ENCODE measurements at places on chromosomes 3 and 15.
A peak's percentile ranks its signal among the peaks of the same experiment; 100 is the strongest.

DNA sequence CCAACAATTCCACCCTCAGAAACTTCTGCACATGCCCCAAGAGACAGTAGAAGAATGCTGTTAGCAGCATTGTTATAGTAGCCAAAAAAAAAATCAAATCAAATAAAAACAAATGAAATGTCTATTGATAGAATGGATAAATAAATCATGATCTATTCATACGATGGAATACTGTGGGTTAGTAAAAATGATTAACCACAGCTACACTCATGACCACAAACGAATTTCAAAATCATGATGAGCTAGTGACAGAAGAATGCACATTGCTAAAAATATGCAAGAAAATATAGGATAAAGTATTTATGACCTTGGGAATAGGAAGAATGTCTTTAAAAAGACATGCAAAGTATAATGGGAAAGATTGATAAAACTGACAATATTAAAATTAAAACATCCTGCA, 57.5 kb upstream of the ACAN start:
- no peak for DNase-seq

DNA sequence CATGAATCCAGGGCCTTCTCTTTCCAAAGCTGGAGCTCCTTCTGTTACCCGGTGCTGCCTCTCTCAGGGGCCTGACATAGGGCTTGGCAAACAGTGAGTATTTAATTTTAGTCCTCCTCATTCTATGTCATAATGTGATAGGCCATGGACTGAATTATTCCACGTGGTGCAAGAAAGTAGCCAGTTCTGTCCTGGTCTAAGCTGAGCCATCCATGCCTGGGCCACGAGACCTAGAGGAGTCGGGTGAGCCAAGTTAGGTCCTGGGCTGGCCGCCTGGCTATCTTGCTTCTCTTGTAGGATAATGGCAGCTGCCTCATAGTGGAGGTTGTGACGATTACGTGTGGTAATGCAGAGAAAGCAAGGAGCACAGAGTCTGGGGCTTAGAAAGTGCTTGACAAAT, 170.6 kb downstream of the FAM43A start:
- DNase-seq = no peak

- DNase-seq = no peak
Observed at GRCh38 chr3:13480340-13481318, 523 bp downstream of the HDAC11 start.

- no peak for DNase-seq
Observed at GRCh38 chr15:81780966-81781365, 264.9 kb downstream of the MEX3B start.

DNA sequence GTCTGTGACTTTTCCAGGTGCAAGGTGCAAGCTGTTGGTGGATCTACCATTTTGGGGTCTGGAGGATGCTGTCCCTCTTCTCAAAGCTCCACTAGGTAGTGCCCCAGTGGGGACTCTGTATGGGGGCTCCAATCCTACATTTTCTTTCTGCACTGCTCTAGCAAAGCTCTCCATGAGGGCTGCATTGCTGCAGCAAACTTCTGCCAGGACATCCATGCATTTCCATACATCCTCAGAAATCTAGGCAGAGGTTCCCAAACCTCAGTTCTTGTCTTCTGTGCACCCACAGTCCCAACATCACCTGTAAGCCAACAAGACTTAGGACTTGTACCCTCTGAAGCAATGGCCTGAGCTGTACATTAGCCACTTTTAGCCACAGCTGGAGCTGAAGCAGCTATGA, 694.5 kb upstream of the BCHE start:
- peak; percentile 11 for DNase-seq

GRCh38 chr3:175940243-175940642, 1081.1 kb downstream of the NAALADL2 start:
- no peak for DNase-seq

DNA sequence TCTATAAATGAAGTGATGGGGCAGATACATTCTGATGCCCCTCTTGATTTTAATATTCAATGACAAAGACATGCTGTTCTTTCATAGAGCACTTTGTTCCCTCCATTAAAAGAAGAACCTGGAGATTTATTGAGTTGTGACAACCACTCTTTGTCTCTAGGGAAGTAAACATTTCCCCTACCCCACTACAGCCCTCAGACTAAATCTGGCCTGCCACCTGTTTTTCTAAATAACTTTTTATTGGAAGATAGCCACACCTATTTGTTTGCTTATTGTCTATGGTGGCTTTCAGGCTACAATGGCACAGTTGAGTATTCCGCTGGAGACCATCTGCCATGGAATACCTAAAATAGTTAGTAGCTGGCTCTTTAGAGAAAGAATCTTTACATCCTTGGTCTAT, 41.2 kb upstream of the ZNF385D start:
- DNase-seq = no peak

- no peak for DNase-seq
Observed at GRCh38 chr3:37668818-37669610, 192.7 kb upstream of the CTDSPL start.

DNA sequence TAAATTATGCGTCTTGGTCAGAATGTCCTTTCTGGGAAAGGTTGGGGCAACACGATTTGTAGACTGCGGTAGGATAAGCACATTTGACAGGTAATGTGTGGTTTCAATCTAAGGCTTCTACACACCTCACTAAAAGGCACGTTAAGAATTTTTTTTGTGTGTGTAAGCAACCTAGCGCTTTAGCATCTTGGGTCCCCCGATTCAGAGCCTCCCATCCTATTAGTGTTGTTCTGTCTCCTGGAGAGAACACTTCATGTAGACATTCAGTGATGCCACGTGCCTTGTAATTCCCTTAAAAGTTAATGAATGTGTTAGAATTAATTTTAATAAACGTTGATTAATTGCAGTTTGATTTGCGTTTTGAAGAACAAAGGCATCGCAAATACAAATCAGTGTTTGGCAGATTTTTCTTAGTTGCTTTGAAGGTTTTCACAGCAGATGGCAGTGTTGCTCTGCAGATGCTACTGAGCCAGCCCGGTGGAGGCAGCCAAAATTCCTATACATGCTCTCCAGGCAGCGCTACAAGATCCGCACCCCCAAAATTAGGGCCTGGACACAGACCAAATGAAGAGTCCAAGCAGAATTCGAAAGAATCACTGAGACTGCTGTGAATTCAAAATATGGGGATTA, 63.5 kb downstream of the OTOL1 start:
- peak; percentile 83 for DNase-seq

- no peak for DNase-seq
Observed at GRCh38 chr15:41965441-41966413, 6.6 kb downstream of the EHD4 start.

DNA sequence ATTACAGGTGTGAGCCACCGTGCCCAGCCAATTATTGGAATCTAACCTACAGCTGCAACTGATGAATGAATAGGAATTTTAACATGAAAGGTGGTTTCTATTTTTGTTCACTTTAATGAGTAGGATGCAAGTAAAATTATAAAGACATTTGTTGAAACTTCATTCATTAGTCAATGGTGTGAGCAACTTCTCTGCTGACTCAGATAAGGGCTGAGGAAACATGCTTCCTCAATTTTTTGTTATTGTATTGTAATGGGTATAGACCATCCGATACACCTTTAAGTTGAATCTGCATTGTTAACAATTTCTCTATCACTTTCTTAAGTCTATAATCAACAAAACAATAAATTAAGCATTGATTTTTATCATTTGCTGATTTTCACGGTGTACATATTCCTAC, 127.8 kb downstream of the STAG1 start:
- DNase-seq = no peak

GRCh38 chr3:156675830-156676767, 1.7 kb downstream of the TIPARP start:
- no peak for DNase-seq

- no peak for DNase-seq
Observed at GRCh38 chr3:186094271-186094670, 14.6 kb downstream of the ETV5 start.

DNA sequence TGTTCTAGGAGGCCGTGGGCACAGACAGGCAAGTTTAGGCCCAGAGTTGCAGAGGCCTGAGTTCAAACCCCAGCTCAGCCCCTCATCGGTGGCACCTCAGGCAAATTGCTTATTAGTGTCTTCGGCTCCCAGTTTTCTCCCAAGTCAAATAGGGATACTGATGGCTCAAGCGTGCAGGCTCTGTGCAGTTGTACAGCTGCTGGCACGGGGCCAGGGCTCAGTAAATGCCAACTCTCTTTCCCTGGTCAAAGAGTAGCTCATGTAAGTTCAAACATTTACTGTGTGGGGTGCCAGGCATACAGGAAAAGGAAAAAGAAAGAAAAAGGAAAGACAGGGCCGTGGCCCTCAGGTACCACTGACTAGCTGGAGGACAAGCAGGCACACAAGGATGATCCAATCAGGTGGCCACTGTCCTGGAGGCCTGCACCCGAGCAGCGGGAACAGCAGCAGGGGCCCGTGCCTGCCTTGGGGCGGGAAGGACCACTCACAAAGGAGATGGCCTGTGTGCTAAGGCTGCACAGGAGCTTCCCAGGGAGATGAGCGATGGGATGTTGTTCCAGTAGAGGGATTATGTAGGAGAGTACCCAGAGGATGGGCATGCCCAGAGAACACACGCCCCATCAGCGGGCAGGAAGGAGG, 70.8 kb downstream of the TBC1D2B start:
- no peak for DNase-seq

DNA sequence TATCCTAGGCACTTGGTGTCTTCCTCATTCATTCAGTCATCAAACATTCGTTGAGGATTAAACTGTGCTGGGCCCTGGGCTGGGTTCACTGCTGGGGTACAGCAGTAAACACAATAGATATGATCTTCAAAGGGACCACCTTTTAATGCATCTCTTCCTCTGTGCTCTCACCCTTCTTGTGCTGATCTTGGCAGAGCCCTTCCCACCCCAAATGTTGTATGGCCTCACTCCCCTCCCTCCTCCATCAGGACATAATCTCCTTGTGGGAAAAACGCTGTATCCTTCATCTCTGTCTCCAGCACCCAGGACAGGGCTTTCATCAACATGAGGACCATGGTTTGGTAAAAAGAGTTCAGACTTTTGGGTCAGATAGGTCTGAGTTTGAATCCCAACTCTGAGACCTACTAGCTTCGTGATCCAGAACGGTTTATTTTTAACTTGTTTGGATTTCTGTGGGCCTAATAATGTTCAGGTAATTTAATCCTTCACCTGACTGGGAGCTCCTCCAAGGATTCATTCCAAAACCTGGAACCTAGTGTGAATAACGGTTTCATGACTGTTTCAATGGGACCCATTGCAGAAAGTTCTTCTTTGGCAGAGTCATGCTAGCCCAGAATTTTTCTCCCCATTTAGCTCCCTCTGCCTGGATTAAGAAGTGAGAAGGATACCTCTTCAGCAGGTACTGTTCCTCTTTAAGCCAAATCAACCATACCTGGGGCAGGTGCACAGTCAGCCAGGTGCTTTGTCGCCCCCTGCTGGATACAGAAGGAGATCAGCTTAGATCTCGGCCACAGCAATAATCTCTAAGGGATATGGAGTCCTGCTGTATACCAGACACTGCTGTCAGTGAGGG, 5.2 kb upstream of the WNT7A start:
- peak; percentile 70 for DNase-seq

- DNase-seq = no peak
Observed at GRCh38 chr3:106339551-106339950, 470.7 kb upstream of the CBLB start.

DNA sequence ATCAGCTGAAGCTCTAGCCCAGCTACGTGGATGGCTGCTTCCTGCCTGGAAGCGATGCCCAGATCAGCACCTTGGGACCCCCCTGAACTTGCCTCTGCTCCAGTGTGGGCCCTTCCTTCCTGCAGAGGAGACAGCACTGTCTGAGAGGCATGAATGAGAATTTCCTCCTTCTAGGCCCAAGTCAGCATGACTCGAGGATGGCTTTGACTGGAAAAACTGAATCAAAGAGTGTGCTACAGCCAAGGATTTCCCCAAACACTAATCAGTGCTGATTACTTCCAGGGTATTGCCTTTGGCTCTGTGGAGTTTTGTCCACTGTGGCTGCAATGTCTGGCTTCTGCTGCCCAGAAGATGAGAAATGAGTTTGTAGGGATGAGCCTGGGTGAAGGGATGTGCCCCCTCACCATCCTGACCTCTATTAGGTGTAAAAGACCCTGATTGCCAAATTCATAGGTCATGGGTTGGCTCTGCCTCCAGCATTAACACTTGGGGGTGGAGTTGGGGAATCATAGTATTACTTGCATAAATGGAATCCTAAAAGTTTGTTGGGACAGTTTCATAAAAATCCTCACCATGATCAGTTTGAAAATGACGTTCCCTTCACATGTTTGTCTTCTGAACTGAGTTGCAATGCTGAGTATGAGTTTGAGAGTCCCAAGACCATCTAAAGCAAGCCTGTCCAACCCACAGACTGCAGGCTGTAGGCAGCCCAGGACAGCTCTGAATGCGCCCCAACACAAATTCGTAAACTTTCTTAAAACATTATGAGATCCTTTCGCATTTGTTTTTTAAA, 36.7 kb downstream of the FLNB start:
- no peak for DNase-seq

GRCh38 chr3:79019137-79019923, 748.5 kb downstream of the ROBO1 start:
- peak; percentile 90 for DNase-seq

GRCh38 chr15:51780636-51781035, 29.2 kb downstream of the TMOD2 start:
- no peak for DNase-seq

DNA sequence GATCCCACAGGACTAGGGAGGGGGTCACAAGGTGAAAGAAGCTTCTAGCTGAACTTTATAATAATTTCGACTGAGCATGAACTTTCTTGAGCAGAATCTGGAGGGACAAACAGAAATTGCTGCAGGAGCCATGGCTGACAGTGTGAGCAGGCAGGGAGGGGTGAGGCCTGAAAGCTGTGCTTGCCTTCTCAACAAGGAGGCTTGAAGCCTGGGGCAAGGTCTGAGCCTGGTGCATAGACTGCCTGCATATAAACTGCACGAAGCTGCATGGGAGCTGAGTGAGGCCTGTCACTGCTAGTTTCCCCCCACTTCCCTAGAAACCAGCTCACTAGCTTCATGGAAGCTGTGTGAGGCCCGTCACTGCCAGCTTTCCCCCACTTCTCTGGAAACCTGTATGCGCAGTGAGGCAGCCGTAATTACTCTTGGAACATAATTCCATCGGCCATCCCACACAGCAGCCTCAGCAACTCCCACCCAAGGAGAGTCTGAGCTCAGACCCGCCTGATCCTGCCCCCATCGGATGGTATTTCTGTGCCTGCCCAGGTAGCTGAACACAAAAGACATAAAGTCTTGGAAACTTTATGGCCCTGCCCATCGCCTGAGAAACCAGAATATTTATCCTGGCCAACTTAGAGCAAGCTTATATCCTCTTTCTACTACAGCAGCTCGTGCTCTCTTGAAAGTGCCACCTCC, 136.5 kb downstream of the PLCH1 start:
- DNase-seq = no peak
